ENCODE measurements at places on chromosomes 1 and 21. TPM values are rescaled to one million over a fixed set of nuclear protein-coding genes. Genes with fewer than 3 reads are reported as not detected.

The CR1 gene
- 0.39 TPM for polyA plus RNA-seq

The SPATC1L gene
- polyA plus RNA-seq: 44.7 TPM

The SPSB1 gene
- polyA plus RNA-seq: 10.1 TPM

The FOXD2 gene
- polyA plus RNA-seq: 0.49 TPM

The KRTAP7-1 gene
- not detected for polyA plus RNA-seq

The ZNF683 gene
- polyA plus RNA-seq: not detected

The NEK2 gene
- 24.4 TPM for polyA plus RNA-seq

The SNRPE gene
- 180 TPM for polyA plus RNA-seq

The FCER1A gene
- polyA plus RNA-seq: not detected

The ACADM gene
- 29.1 TPM for polyA plus RNA-seq

The AIDA gene
- 39.3 TPM for polyA plus RNA-seq

The SYNJ1 gene
- polyA plus RNA-seq: 15.5 TPM

The NMNAT1 gene
- 7.7 TPM for polyA plus RNA-seq

The CD2 gene
- polyA plus RNA-seq: 0.27 TPM

The TRAPPC3 gene
- 105 TPM for polyA plus RNA-seq

The PTP4A2 gene
- polyA plus RNA-seq: 165 TPM

The FBLIM1 gene
- polyA plus RNA-seq: 53.3 TPM

The HES2 gene
- not detected for polyA plus RNA-seq

The GABPB2 gene
- 5.5 TPM for polyA plus RNA-seq

The OR2L2 gene
- not detected for polyA plus RNA-seq

The LCE2B gene
- not detected for polyA plus RNA-seq

The FCGR3A gene
- polyA plus RNA-seq: 11.9 TPM
